ENCODE measurements at places on chromosomes 2 and 18.
A peak's percentile ranks its signal among the peaks of the same experiment; 100 is the strongest.

DNA sequence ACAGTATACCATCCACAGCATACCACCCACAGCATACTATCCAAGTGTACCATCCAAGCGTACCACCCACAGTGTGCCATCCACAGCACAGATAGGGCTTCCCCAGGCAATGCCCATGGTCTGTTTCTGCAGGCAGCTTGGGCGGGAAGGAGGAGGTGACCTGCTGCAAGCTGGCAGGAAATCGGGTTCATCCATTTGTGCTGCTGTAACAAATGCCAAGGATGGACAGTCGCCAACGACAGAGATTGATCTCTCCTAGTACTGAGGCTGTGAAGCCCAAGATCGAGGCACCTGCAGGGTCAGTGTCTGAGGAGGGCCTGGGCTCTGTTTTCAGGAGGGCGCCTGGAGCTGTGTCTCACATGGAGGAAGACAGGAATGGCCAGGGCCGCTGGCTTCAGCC, 93.6 kb upstream of the SNTG2 start:
- no peak for DNase-seq

DNA sequence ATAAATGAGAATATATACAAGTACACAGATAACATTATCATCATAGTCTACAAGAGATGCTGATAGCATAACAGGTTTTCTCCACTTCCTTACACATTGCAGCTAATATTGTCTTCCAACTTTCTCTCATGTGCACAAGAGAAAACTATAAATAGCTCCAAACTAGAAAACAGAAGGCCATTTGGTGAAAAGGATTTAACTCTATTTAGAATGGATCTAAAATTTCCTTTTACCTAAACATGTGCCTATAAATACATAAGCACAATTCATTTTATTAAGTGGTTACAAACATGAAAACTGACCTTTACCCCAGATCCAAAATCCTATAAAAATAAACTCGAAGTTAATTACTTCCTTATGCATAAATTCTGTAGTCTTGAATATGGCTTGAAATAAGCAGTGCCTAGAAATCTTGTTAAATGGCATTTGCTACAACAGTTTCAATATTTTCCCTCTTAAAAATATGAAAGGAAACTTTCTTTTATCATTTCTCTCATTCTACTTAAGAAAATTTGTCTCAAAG, 41.6 kb downstream of the SLC25A12 start:
- DNase-seq, result no peak

DNA sequence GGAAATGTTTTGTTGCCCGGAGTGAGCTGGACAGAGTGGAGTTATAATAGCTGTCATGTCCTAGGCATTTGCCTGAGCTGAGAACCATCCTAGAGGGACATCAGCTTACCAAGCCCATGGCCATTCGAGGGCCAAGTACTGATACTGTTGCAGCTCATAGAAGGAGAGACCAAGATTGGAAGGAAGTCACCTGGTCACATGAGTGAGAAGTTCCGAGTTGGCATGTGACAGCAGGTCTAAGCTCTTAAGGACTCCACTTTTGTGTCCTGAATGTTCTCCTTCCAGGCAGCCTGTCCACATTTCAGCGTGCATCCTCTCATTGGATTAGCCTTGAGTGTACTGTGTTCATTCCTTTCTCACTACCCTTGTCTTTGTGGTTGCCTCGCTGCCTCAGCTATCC, 4.4 kb downstream of the FHOD3 start:
- no peak for DNase-seq

GRCh38 chr2:12720278-12720620, 3.5 kb downstream of the TRIB2 start:
- DNase-seq, result no peak

DNA sequence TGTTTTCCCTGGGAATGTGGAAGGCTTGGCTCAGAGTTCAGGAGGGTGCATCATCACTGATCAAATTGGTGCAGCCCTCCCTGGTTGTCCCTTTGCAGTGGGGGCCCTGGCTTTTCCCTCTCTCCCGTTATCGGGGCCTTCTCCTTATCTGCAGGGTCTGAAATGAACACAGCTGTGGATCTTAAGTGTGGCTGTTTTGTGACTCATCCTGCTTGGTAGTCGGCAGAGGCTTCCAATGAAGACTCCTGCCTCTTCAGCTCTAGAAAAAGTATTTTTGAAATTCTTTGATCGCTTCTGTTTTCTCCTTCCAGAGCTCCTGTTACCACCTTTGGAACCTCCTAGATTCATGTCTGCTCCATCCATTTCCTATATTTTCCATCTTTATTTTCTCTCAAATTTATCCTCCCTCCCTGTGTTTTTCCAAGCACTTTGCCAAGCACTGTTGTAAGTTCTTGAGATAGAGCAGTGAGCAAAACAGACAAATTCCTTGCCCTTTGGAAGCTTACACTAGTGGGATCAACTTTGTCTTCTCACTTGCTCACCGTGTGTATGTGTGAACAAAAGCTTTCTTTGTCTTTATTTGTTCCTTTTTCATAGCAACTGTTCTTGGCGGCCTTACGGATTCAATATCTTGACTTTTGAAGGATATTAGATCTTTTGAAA, 45.7 kb downstream of the RALB start:
- DNase-seq, result no peak

GRCh38 chr2:215845839-215846586, 167.3 kb downstream of the MREG start:
- DNase-seq, result no peak

GRCh38 chr2:236171181-236171679, 3.0 kb upstream of the GBX2 start:
- DNase-seq, result no peak

DNA sequence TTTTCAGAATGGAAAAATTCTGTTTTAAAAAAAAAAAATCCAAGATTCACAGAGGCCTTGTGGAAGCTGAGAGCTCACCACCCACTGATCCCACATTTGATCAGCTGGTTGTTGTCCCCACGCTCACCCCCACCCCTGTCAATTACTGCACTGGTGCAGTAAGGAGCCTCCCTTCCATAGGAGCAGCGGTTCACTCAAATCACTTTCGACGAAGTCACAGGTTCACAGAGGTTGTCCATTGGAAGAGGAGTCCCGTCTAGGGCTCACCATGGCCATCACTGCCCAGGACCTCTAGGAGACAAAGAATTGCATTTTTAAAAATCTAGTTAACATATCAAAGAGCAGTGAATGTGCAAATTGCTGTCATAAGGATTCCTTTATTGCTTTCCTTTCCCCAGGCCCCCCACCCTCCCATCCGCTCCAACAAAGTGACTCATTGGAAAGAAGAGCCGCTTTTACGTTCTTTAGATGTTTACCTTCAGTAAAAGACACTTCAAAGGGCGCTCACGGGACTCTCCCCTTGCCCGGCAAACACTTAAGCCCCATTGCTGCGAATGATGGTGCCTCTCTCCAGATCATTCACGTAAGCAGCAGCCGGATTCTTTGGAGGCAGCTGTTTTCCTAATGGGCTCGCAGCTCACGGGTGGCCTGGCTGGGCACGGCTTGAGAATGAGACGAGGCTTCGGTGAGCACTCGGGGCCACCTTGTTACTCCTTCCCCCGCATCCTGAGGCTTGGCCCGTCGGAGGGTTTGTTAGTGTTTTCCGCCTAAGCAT, 165.5 kb upstream of the SALL3 start:
- DNase-seq, result no peak

- no peak for DNase-seq
These were observed 251.8 kb downstream of the ZEB2 start for GRCh38 chr2:144268036-144268678.

DNA sequence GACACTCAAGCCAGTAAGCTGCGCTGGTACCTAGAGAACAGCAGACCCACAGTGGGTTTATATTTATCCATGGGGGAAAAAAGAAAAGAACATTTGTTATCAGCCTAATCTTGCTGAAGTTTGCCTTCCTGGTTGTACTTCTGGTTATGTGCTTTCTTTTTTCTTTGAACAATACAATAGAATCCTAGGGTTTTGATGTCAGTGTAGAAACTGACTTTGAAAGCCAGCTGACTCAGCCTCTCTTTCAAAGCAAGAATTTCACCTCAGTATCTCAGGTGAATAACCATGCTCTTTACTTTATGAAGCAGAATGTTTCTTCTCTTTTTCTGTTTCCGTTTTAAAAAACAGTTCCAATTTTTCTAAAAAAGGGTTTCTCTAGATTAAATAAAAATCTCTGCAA, 78.4 kb downstream of the CD8B2 start:
- no peak for DNase-seq

GRCh38 chr2:210000464-210001324, 1.7 kb upstream of the RPE start:
- no peak for DNase-seq

GRCh38 chr2:64914735-64915509, 74.3 kb upstream of the SLC1A4 start:
- no peak for DNase-seq

GRCh38 chr2:97812931-97813330, 99.6 kb downstream of the ZAP70 start:
- no peak for DNase-seq

DNA sequence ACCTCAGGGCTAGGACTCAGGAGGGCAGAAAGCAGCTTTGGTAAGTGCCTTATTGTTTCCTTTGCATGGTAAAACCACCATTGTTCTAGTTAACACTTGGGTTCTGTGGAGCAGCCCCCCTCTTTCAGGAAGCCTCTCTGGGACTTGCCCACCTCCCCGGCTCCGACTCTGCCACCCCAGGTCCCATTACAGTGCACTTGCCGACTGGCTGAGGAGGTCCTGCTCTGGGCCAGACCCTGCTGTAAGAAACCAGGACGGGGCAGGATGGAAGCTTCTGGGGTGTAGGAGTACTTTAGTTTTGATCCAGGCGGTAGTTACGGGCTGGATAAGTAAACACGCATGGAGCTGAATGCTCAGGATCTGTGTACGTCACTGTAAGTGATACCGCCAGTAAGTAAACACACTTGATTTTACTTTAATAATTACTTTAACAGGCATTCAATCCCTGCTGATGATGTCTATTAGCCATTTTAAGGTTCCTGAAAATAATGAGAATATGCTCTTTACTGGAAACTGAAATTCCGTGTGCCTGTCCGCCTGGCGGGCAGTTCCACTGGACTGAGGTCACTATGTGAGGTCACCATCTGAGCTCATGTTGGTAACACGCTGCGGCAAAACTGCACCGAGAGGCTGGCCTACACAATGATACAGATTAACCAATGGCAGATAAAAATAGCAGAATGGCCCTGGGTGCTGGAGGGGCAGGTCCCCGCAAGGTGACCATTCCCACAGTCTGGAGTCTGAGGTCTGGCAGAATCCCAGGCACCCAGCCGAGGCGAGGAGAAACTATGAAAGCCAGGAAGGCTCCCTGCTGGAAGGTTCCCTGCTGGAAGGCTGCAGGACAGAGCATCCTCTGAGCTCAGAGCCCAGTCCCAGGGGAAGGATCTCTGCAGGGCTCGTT, 25.2 kb downstream of the HS1BP3 start:
- DNase-seq, result no peak

DNA sequence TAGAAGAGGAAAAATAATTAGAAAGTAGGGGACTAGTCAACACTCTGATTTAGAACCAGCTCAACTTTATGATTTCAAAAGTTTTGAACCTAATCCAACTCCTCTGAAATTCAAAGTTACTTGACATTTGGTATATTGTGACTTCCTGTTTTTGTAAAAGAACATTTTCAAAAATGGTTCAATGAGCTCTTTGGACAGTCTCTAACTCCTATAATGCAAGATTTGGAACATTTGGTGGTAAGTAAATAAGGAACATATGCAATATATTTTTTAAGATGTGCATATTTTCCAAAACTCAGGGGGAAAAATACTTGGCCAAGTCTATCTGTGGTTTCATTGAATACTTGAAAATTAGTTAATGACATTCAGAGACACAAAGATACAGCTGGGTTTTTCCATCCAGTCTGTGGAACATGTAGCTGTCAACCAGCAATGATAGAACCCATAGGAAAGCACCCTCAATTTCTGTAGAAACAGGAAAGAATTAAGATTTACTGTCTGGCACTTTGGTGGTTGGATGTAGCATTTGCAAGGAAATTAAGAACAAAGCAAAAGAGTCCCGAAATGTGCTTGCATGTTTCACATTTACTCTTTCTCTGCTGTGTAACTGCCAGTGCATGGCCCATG, 17.0 kb upstream of the ANKRD44 start:
- no peak for DNase-seq

DNA sequence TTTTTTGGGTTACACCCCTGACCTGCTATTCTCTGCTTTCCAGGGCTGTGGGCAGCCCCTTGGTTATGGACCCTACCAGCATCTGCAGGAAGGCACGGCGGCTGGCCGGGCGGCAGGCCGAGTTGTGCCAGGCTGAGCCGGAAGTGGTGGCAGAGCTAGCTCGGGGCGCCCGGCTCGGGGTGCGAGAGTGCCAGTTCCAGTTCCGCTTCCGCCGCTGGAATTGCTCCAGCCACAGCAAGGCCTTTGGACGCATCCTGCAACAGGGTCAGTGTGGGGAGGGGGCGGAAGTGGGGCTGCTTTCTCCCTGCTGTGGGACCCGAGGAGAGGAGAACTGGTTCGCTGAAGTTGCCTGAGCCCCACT, 9.7 kb upstream of the WNT10A start:
- no peak for DNase-seq

DNA sequence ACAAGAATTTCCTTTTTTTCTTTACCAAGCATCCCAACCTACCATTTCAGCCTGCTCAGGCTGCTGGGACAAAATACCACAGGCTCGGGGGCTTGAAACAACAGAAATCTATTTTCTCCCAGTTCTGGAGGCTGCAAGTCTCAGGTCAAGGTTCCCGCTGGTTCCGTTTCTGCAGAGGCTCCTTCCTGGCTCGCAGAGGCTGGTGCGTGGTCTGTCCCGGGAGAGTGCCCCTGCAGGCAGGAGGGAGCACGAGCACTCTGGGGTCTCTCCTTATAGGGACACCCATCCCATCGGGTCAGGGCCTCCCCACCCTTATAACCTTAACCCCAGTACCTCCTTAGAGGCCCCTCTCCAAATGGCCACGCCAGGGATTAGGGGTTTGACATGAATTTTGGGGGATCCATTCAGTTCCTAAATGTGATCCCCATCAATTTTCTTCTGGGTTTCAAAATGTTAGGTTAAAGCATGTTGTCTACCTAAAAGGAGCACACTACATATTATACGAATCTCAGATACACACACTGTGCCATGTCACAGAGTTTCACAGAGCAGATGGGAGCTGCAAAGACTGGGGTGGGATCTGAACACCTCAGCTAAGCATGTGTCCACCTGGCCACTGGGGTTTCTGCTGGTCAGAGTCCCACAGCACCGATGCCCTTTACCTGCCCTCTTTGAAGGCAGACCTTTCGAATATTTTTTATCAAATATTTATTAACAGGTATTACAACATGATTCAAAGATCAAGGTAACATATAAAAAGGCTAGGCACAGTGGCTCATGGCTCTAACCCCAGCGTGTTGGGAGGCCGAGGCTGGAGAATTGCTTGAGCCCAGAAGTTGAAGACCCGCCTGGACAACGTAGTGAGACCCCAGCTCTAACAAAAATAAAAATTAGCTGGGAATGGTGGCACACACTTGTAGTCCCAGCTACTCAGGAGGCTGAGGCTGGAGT, 17.6 kb upstream of the ADI1 start:
- peak; percentile 79 for DNase-seq

DNA sequence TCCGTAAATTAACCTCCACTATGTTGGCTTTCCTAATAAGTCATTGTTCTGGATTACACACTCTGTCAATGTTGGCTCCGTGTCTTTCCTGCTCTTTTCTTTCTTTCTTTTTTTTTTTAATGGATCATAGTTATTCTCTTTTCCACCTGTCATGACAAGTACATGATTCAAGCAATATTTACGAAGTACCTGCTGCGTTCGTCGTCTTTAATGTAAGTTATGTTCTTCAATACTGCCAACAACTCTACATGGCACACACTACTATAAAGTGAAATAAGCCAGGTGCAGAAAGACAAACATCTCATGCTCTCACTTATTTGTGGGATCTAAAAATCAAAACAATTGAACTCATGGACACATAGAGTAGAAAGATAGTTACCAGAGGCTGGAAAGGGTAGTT, 239.1 kb downstream of the SCG2 start:
- DNase-seq, result no peak

GRCh38 chr2:143225931-143226330, 96.7 kb downstream of the ARHGAP15 start:
- no peak for DNase-seq

Measured in HTR-8/SVneo (cell line).